ENCODE measurements at places on chromosomes 3 and 15.

DNA sequence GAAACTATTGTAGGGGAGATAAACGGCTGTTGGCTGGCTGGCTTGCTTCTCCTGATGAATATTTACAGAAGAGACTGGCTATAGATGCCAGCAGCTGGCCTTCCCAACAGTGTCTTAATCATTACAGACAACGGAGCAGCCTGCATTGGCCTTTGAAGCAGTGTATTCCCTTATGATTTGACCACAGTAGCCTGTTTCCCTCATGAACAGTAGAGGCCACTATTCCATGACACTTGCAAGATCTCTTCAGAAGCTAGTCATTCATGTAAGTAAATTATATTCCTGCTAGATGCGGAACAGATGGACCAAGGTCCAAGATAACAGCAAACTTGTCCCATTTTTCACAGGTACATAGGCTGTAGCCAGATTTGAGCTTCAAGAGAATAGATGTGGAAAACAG, 47.3 kb downstream of the TMCO5A start:
- no peak for DNase-seq

GRCh38 chr15:96595951-96596350, 265.5 kb downstream of the NR2F2 start:
- no peak for DNase-seq

GRCh38 chr15:100683434-100683833, 81.0 kb downstream of the ASB7 start:
- DNase-seq: no peak

DNA sequence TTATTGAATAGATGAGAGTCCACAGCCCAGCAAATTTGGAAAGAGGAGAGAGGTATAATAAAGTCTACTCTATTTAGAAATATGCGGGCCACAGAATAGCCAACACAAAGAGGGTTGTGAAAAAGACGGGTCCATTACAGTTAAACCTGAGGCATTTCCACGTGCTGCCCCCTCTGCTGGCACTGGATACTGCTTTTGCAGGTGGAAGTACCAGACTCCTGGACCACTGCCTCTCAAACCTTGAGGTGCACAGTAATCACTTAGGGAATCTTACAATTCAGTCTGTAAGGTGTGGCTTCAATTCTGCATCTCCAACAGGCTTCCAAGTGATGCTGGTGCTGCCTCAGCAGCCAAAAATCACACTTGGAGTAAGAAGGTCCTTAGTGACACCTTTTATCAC, 3.0 kb upstream of the TFDP2 start:
- no peak for DNase-seq

GRCh38 chr15:89575656-89576416, 567 bp downstream of the TICRR start:
- peak; percentile 71 for DNase-seq

DNA sequence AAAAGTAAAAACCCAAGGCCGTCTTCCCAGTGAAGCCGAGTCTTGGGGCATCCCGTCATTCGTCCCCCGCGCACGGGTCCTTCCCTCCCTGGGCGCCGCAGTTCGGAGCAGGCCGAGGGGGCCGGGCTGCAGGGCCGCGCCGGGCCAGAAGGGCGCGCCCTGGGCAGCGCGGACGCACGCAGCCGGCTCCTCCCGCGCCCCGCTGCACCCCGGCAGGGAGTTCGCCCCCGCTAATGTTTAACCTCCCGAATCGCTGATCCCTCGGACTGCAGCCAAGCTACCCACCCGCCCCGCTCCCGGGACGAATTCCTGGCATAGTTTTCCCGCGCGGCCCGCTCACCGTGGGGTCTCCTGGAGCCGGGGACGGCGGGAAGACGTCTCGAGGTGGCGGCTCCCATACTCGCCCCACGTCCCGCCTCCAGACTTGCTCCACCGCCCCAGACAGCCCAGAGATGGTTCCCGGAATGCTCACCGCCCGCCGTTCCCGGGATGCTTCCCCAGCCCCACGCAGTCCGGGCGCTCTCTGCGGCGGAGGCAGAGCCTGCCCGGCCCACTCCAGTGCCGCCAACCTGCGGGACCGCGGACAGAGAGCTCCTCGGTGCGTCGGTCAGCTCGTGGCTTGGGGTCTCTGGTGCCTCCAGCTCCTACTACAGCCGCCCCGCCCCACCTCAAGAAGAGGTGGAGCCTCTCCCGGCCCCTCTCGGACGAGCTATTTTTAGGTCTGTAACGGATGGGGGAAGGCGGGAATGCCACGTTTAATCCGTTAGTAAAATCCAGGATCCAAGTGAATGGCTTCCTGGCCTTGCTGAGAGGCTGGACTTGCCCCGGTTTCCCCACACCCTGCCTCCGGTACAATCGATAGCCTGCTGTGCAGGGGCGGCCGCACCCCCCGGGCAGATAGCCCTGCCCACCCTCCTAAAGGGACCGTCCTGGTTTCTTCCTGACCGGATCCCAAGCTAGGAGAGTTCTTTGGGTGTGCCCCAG, at the start of gene DZIP1L:
DZIP1L (minus strand) TSS at position 621 of the 984 bp plus-strand sequence. CDS start 11,637 bp downstream, outside the sequence.
- no peak for DNase-seq

DNA sequence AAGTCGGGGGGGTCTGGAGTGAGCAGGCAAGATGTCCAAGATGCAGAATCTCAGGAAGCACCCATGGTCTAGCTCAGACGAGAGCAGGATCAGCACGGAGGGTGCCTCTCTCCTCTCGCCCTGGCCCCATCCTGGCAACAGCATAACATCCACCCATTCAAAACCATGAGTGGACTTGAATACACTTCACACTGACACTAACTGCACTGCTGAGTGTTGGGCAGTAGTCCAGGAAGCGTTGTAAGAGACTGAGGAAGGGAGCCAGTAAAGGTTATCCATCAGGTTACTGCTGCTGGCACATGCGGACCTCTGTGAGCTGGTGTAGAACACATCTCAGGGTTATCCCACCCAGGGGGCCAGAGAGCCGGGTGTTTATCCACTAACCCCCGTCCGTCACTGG, 131.0 kb upstream of the TOPAZ1 start:
- no peak for DNase-seq

GRCh38 chr3:7752005-7752404, 749.6 kb upstream of the LMCD1 start:
- no peak for DNase-seq

GRCh38 chr15:31311735-31312619, 14.7 kb upstream of the KLF13 start:
- DNase-seq: peak; percentile 60

DNA sequence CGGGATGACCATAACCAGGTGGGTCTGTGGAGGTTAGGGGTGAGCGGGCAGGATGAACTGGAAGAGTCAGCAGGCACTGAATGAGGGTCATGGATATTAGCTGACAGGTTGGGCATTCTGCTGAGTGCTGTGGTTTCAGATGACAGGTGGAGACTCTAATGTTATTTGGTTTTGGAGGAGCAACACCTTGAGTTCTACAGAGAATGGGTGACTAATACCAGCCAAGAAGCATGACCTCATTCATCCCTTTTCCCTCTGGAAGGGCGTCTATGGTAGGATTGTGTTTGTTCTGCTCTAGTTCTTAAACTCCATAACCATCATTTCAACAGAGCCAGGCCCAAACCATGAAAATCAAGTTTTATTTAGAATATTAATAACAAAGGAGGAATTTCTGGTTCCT, 550.7 kb upstream of the LMCD1 start:
- no peak for DNase-seq

GRCh38 chr3:115651599-115651998, 28.3 kb downstream of the GAP43 start:
- DNase-seq: no peak

GRCh38 chr3:39896184-39896583, 86.8 kb downstream of the MYRIP start:
- no peak for DNase-seq

DNA sequence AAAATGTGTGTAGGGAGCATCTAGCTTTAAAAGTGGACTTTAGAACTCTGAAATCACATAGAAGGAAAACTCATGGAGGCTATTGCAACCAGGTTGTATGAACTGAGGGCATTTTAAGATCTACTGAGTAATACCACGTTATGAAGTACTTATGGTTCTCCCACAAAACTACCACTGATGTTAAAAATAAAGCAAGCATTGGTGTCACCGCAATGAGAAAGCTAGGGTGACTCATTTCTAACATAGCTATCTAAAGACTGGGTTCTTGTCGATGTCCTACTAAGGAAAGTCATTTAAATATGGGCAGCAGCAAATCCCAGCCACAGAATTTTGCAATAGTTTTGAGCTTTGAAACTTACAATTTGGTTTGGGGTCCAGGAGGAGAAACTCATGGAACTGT, 584.8 kb downstream of the DIPK2A start:
- DNase-seq: no peak

DNA sequence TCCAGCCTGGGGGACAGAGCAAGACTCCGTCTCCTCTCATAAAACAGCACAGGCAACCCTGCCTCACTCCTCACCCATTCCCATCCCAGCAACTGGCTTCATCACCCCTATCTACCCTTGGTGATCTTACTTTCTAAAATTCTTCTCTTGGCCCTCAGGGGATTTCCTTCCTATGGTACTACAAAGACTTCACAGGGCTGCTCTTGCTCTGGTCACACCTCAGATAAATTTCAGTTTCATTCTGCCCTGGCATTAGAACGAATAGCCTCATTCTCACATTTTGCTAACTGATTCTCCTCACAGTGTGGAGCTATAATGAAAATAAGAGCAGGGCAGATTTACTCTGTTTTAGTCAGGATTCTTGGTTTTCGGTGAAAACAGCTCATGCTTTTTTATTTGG, 22.1 kb upstream of the CRBN start:
- DNase-seq: no peak

DNA sequence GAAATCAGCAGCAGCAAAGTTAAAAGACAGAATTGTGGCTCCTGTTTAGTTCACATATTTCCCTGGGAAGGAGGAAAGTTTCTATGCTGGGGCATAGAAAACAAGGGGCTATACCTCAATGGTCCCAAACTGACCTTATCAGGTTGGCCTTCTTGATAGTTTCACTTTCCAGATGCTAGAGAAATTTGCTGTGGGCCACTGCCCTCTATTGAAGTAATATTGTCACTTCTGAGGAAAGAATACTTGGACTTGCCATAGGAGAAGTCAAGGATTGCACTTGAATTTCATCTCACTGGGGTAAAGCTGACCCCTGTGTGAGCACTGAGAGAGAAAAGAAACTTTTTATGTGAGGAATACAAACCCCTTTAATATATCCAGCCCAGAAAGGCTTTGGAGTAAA, 49.3 kb upstream of the XCR1 start:
- DNase-seq: no peak

DNA sequence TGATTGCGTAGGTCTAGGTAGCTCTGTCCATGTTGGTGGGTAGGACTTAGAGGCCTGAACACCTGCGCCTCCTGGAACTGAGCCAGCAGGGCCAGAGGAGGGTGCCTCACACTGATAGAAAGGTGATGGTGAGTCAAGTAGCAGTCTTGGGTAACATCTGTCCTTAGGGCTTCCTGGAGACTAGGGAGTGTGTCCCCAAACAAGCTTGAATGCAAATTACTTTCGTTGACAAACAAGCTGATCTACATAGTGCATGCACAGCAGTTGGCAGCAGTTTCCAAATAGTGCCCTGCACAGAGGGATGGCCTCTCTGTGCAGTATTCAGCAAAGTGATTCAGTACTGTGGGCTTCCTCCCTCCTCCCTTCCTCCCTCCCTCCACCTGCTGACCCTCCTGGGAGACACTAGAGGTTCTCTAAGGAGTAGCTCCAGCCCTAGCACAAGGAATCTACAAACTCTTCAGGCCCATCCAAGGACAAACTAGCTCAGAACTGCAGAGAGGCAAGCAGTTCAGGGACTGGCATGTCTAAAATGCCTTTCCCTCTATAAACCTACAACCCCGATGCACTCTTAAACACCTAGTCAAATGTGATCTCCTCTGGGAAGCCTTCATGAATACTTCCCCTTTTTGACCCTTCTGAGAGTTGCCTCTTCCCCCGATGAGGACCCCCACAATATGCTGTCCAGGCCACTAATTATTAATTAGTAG, 61.0 kb downstream of the TLE3 start:
- DNase-seq: peak; percentile 51

DNA sequence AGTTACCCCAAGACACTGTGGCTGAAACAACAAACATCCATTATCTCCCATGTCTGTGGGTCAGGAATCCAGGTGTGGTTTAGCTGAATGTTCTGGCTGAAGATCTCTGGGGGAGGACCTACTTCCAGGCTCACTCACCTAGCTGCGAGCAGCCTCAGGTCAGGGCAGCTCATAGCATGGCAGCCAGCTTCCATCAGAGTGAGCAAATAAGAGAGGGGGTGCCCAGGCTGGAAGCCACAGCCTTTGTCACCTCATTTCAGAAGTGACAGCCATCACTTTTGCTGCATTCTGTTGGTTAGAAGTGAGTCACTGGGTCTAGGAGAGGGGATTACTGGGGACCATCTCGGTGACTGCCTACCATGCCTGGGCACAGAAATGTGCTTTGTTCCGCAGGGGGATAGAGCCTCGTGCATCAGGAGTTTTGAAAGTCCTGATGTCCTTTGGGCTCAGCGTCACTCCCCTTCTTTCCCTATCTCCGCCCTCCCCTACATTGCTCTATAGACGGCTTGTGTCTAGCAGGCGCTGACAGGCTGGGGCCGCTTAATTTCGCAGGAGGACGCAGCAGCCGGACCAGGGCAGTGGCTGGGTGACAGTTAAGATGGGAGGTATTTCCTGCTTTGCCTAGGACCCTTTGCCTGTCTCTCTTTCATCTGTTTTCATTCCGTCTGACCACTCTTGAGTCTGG, 25.4 kb downstream of the TGM4 start:
- no peak for DNase-seq

GRCh38 chr3:184177767-184178306, 3.2 kb downstream of the AP2M1 start:
- peak; percentile 53 for DNase-seq

- no peak for DNase-seq
Observed at GRCh38 chr3:20108869-20109268, 68.6 kb downstream of the KAT2B start.

DNA sequence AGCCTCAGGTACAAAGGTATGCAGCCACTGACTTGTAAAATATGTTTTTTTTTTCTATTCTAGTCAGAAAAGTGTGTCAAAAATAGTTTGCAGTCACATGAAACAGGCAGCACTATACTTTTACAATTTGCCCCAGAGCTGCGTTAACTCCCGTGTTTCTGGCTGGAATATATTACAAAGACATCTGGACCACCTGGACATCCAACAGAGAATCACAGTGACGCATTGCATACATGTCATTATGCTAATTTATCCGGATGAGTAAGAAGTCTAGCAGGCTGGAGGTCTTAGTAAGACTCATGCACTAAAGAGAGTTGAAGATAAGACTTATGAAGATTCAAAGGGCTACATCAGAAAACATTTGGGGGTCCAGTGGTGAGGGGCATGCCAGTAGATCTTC, 39.2 kb upstream of the STRIT1 start:
- no peak for DNase-seq
